Fibroblast of skin of right biceps (primary cell): ENCODE measurements at places on chromosomes 12 and 14.

- no peak for DNase-seq
These were observed 6.7 kb downstream of the SDS start for GRCh38 chr12:113396828-113397496.

DNA sequence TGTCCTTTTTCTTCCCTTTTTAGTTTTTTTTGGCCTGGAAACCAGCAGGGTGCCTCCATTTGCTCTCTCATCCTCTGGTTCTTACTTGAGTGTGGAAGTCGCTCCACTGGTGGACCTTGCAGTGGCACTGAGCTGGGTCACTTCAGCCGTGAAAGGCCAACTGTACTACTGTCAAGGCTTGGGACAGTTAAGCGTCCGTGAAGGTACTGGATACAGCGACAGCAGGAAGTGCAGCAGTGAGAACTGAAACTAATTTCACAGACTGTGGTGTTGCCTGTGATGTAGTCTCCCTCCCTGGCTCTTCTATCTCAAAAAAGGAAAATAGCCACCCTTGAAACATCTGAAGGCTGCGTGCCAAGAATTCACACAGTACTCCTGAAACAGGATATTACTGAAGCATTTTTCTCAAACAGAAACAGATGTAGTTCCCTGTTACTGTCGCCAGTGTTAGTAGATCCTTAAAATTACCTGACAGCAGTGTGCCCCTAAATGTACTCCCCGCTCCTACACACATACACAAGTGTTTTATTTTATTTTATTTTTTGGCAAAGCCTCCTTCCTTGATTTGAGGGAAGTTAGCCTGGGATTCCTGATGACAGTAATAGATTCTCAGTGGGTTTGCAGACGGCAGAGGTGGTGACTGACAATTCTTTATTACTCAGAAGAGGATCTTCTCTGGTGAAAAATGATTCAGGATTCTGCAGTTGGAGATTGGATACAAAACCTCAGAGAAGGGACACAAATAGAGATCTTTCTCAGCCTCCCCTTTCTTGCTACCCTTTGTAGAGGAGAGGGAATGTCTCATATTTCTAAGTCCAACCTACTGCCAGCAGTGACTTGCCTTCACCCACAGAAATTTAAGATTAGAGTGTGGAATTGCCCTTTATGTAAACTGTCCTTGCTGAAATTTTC is 4.4 kb downstream of the SUSD6 start:
- DNase-seq = peak; percentile 89

DNA sequence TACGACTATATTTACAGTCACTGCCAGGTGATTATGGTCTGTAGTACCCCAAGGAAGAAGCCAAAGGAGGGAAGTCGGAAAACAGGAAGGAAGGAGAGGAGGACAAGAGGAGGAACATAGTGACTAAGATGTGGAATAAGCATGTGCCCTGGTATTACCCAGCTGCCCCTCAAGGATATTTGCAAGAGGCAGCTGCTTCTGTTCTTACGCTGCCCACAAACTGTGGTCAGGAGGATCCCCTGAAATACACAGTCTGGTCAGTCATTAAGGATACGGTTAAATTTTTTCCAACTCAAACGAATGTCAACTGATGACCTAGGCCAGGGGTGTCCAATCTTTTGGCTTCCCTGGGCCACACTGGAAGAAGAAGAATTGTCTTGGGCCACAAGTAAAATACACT is 126.5 kb downstream of the CMAS start:
- no peak for DNase-seq

- peak; percentile 23 for DNase-seq
These were observed 453.7 kb downstream of the RPL10L start for GRCh38 chr14:46197856-46198255.

- no peak for DNase-seq
These were observed 84.3 kb upstream of the NCOR2 start for GRCh38 chr12:124651516-124652273.

- peak; percentile 30 for DNase-seq
These were observed 82.0 kb downstream of the BTG1 start for GRCh38 chr12:92063641-92064040.

- DNase-seq = peak; percentile 100
These were observed 72.2 kb downstream of the DENND5B start for GRCh38 chr12:31518680-31519227.

DNA sequence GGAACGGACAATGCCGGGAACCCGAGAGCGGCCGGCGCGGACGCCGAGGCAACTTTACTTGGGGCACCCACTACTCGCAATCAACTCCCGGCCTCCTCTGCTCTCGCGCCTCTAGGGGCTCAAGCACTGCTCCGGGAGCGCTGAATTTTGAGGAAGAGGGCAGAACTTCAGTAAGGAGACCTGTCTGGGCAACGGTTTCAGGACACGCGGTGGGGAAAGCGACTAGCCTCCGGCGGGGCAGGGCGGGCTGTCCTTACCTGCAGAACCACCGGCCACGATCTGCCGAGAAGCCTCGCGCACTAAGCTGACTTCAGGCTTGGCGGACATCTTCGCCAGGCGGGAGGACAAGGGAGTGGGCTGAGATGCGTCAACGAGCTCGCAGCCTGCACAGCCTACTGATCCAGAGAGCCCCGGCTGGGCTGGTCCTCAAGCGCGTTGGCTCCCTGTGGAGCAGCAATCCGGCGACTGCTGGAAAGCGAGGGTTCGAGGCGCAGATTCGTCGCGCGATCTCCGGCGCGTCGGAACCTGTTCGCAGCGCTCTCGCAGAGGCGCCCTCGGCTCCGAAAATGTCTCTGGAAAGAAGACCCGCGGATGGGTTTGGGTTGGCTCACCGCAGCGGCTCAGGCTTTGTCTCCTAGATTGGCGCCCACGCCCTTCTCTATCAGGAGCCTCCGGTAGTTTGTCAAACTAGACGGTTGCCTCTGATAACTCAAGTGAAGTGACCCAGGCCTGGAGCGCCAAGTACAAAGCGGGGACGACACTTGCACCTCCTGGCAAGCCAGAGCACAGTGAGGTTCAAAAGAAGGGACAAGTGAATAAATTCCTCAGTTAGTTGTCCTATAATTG is at the start of gene SLC25A21:
SLC25A21 (minus strand) TSS at position 583 of the 846 bp plus-strand sequence.
- peak; percentile 84 for DNase-seq
